Activated gamma-delta T cell treated with anti-CD3 and anti-CD28 coated beads, Interleukin-2, amount 50 U/mL, for 16 hours (primary cell): ENCODE measurements at places on chromosomes 1 and 21.

- DNase-seq, result no peak
These were observed 60.3 kb downstream of the KCNJ6 start for GRCh38 chr21:37855647-37856625.

- no peak for DNase-seq
These were observed 15.8 kb upstream of the VCAM1 start for GRCh38 chr1:100703716-100704115.

GRCh38 chr1:196403803-196404690 is 204.2 kb downstream of the KCNT2 start:
- no peak for DNase-seq

DNA sequence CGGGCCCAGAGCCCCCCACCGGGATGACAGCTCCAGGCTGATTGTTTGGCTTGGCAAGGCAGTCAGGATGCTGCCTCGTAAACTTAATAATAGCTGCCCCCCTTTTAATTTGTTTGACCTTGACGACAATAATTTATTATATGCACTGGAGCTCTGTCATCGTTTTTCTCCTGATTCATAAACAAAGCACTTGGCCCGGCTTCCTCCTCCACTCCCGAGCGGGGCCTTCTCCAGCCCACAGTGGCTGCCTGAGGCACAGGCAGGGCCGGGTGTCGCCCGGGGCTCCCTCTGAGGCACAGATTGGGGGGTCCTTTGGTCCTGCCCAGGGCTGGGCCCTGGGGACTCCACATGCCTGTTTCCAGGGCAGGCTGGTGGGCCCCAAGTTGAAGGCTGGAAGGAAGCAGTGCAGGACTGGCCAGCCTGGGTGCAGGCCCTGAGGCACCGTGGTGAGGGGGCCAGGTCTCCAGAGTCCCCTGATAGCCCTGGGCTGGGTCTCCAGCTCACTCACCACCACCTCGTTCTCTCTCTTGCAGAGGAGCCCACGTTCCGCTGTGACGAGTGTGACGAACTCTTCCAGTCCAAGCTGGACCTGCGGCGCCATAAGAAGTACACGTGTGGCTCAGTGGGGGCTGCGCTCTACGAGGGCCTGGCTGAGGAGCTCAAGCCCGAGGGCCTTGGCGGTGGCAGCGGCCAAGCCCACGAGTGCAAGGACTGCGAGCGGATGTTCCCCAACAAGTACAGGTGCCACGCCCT is 52.0 kb upstream of the ARHGEF16 start:
- DNase-seq, result no peak

GRCh38 chr1:64848136-64848535 is 103.3 kb downstream of the RAVER2 start:
- no peak for DNase-seq

GRCh38 chr1:160891474-160891873 is 6.5 kb upstream of the ITLN1 start:
- DNase-seq, result no peak

DNA sequence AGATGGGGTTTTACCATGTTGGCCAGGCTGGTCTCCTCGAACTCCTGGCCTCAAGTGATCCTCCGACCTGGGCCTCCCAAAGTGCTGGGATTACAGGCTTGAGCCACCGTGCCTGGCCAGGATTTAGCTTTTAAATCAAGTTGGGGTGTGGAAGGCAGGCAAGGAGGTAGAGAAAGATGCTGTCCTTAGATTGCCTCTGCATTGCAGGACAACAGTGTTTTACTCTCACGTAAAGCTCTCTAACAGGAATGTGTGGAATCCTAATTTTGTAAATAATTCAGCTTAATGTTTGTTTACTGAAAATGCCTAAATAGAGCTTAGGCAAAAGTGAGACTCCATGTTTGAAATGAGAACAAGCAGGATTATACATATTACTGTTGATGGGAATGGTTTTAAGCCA is 29.5 kb upstream of the TGFB2 start:
- DNase-seq, result no peak

GRCh38 chr1:222275729-222276465 is 272.0 kb downstream of the HHIPL2 start:
- no peak for DNase-seq

GRCh38 chr1:161070761-161071160 is 1.1 kb upstream of the ARHGAP30 start:
- DNase-seq, result no peak

DNA sequence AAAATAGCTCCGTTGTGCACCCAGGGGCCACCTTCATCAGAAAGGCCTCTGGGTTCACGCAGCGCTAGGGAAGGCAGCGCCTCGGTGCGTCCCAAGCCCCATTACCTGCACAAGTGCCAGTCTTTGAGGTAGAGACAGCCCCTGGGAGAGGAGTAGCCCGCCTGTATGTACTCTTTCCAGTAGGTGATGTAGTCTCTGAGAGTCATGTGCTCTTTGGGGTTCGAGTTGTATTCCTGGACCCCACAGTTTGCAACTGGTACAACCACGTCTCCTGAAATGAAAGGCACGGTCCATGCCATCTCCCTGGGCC is 601 bp downstream of the JMJD4 start:
- DNase-seq, result no peak

GRCh38 chr1:65020774-65021173 is 54.4 kb upstream of the JAK1 start:
- no peak for DNase-seq

- DNase-seq, result no peak
These were observed 218.4 kb downstream of the HLX start for GRCh38 chr1:221097479-221098281.
